ENCODE measurements at places on chromosomes 5 and 9.

- no peak for DNase-seq
These were observed 165.9 kb downstream of the TMC1 start for GRCh38 chr9:72687331-72687730.

GRCh38 chr9:74742191-74742790, 145.4 kb downstream of the TRPM6 start:
- DNase-seq = no peak

- DNase-seq = no peak
These were observed 71.2 kb downstream of the SHB start for GRCh38 chr9:37997636-37998374.

- DNase-seq = no peak
These were observed 7.6 kb downstream of the HDHD3 start for GRCh38 chr9:113368982-113369854.

DNA sequence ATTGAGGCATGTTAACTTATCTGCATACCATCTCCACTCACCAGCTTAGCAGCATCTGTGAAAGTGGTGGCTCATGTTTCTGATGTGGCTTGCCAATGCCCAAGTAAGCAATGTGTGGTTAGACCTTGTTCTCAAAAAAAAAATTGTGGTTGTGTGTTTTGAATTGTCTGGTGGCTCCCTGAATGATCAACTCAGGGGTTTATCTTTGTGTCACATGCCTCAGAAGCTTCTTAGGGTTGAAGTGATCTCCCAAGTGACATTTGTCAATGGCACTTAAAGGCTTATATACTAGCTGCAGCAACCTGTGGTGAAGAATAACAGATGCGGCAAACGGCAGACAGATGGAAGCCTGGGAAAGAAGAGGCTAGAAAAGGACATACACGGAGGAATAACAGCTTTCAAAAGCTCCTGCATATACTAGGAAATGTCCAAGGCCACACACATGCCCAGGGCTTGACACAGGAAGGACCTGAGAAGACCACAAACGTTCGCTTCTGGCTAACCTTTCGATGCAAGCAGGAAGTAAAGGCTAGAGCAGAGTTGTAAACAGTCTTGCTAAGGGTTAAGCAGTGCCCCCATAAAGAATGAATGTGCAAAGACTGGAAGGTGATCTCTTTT, 42.2 kb upstream of the FSD1L start:
- no peak for DNase-seq

DNA sequence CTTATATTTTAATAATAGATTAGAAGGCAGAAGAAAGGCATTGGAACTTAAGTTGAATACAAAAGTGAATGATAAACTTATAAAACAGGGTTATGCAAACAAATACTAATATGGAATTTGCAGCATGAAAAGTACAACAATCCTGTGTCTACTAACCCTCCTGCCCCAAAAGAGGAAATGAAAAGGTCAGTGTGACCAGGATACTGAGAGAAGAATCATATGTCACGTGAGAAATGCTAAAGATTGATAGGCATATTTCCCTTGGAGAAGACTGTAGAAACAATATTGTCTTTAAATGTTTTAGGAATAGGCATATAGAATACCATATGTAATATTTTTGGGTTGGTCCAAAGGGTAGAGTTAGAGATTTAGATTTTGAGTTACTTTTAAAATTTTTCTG, 3.8 kb downstream of the WDR36 start:
- DNase-seq = no peak

DNA sequence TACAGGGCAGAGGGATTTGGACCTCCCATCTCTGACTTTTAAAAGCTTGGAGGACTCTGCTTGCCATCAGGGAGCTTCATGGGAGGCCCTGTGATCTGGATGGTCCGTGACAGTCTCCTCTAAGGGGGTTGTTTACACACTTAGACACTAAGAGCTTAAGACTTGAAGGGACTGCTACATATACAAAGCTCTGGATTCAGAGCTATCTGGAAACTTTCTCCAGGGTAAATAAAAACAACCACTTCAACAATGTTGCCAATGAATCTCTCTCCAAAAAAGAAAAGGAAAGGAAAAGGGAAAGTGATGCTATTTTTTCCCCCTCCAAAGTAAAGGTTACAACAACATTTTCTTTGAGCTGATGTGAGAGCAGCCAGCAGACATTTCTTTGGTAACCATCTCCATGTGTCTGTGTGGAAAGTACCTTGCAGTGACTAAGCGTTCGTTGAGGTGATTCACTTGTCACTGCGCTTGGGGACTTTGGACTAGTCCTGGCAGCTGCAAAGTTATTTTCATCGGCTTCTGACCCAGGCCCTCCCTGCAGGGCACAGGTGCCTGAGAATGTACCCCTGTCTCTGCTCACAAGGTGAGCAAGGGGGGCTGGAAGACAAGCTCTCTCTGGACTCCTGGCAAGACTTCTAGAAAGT, 262.1 kb upstream of the KLF4 start:
- no peak for DNase-seq

- DNase-seq = no peak
These were observed 97.1 kb downstream of the ENC1 start for GRCh38 chr5:74543162-74543995.

Measured in right renal cortex interstitium (tissue), 3 donors.